Activated CD4-positive, CD25-positive, alpha-beta regulatory T cell treated with anti-CD3 and anti-CD28 coated beads, Interleukin-2, amount 50 U/mL, for 24 hours (primary cell): ENCODE measurements at places on chromosomes 5 and 9.

DNA sequence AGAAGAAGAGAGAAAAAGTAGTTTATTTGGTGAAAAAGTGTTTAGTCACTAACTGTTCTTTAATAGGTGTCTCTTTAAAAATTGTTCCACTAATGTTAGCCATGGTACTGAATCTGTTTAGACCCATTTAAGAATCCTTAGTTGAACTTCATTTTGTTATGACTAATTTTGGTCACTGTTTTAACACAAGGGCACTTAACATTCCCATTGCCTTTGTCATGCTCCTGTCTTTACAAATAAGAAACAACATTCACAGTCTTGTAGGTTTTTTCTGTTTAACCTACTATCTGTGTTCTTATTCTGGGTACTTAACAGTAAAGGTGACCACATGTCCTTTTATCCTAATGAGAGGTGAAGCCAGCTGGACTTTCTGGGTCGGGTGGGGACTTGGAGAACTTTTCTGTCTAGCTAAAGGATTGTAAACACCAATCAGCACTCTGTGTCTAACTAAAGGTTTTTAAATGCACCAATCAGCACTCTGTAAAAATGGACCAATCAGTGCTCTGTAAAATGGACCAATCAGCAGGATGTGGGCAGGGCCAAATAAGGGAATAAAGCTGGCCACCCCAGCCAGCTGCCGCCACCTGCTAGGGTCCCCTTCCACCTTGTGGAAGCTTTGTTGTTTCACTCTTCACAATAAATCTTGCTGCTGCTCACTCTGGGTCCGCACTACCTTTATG is 116.7 kb downstream of the WDR70 start:
- ATAC-seq, result no peak

DNA sequence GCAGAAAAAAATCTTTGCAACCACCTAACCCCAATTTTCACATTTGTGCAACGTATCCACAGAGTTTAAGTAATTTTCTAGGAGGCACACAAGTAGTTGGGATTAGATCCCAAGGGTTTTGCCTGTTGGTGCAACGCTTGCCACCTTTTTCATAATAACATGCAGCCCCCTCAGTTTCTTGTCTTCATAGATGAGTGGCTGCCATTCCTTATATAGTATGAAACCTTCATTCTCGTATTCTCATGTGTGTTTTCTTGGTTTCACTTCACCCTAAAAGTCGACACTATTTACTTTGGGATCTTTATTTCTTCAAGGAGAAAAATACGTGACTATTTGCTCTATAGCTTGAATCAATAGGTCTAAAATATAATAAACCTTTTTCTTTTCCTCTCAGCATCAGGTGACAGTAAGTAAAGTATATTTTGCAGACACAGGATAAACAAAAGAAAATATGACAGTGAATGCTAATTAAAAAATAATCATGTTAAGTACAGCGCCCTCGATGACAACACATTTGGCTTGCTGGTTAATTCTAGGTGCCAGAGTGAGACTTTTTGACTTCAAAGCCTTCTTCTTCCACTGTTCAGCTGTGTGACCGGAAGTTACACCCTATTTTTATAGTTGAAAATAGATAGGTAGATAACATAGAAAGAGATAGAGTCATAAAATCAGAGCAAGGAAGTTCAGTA is 342.8 kb upstream of the CCNG1 start:
- no peak for ATAC-seq

DNA sequence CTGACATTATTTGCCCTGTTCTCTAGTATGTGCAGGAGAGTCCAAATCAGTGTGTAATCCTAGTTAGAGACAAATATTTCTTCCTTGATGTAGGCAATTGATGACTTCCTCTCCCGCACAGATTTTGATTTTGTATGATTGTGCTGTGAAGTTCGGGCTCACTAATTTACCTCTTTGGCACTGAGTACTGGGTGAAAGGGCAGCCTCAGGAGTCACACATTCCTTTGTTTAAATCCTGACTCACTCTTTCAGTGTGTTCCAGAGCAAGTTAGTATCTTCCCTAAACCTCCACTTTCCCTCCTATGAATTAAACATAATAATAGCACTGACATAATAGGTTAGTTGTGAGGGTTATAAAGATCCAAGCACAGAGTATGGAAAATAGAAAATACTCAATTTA is 269.7 kb downstream of the ISL1 start:
- no peak for ATAC-seq

DNA sequence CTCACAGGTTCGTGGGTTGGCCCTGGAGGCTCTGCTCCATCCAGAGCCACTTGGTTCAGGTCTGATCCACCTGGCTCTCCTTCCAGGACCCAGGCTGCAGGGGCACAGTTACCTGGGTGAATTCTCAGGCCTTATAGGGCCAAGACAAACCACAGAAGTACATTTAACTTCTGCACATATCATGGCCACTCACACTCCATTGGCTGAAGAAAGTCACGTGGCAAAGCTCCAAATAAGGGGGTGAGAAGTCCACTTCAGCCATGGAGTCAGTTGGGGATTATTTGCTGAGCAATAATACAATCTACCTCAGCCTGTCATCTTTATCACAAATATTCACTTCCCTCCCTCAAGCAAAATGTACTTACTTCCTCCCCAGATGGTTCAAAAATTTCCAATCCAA is 83.6 kb downstream of the MACROH2A1 start:
- no peak for ATAC-seq

GRCh38 chr5:169791251-169791650 is 154.2 kb downstream of the DOCK2 start:
- no peak for ATAC-seq

GRCh38 chr5:37807015-37807414 is 32.8 kb downstream of the GDNF start:
- no peak for ATAC-seq
